Nephron progenitor cell (in vitro differentiated cells): ENCODE measurements at places on chromosomes 6 and 20.
A peak's percentile ranks its signal among the peaks of the same experiment; 100 is the strongest.

DNA sequence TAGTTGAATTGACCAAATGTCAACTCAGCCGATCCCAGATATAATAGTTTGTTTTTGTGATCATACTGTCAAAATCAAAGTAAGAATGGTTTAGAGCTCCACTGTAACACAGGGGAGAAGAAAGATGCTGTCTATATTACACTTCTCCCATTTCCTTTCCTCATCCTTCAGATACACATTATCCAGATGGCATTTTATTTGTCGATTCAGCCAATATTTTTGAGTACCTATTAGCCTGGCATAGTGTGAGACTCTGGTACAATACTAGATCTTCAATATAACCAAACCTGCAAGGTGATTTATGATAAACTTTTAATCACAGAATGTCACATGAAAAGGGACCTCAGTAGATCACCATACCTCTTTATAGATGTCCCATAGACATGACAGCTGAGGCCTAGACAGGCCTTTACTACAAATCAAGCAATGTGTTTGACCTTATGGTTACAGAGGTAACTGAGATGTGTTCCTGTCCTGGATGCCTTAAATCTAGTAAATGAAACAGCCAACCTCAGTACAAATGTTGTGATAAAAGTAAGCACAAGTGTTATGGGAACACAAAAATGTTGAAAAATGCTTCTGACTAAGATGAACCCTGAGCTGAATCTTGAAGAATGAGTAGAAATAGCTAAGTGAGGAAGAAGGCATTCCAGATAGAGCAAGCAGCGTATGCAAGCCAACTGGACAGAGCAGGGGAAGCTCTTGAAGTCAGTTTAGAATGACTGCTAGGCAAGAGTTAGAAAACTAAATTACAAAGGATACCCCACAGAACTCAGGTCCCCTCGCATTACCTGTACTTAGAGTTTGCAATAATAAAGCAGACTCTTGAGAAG lies 1.9 kb downstream of the FBXO9 start:
- no peak for DNase-seq

- DNase-seq, result no peak
Measured at GRCh38 chr6:14453712-14454472, 336.3 kb downstream of the CD83 start.

GRCh38 chr6:123648020-123648580 lies 11.3 kb upstream of the TRDN start:
- no peak for DNase-seq

- DNase-seq, result peak; percentile 38
Measured at GRCh38 chr6:34248198-34248726, 544 bp downstream of the SMIM29 start.

DNA sequence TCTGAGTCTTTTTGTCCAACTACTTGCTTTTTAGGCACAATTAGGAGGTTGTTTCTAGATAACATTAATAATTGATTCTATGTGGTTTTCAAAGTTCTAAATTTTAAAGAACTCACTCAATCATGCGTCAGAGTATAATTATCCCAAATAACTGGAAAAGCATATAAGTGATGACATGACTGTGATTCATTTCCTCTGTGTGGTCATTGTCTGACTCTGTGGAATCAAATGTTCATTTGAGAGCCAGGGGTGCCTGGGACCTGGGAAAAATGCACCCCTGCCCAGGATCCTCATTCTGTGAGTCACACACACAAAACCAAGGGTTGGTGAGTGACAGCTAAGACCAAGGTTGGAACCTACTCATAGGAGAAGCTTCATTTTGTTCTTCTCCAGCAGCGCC lies 127.1 kb upstream of the MLIP start:
- DNase-seq, result no peak

GRCh38 chr6:159527351-159527750 lies 165.7 kb downstream of the SOD2 start:
- no peak for DNase-seq

GRCh38 chr6:157455731-157456523 lies 74.9 kb downstream of the ZDHHC14 start:
- no peak for DNase-seq

DNA sequence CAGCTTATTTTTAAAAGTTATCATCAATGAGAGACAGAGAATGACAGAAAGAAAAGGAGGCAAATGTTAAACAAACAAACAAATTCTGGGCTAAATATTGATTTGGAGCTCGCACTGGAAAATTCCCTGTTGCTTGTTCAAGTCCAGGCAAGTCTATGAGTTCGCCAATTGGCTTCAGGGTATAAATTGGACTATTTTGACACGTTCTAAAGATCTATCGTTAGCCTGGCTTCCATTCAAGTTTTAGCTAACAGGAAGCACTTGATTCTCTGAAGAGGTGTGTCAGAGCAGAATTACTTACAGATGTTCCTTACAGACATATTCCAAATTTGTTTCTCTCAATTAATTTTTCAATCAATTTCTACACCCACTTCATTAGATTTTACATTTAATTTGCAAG lies 15.8 kb upstream of the RFPL4B start:
- no peak for DNase-seq

DNA sequence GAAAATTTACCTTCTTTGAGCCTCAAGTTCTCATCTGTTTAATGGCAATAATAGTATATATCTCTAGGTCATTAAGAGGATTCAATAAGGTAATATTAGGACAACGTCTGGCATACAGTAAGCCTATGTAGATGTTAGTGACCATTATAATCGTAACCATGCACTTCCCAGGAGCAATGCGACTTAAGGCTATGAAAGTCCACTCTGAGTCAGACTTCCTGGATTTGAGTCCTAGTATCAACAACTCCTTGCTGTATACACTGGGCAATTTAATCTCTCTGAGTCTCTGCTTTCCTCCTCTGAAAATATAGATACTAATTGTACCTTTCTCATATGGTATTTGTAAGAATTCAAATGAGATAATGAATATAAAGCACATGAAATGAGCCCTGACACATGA lies 168.1 kb upstream of the HDDC2 start:
- DNase-seq, result no peak
